Activated CD8-positive, alpha-beta memory T cell treated with anti-CD3 and anti-CD28 coated beads for 36 hours (primary cell): ENCODE measurements at places on chromosomes 7 and 10. TPM values are rescaled to one million over a fixed set of nuclear protein-coding genes. Genes with fewer than 3 reads are reported as not detected.

Gene AMPH
- not detected for total RNA-seq

Gene IFIT1B
- not detected for total RNA-seq

Gene ELOVL3
- total RNA-seq = not detected

Gene ANKRD30A
- total RNA-seq = not detected

Gene ADAM8
- total RNA-seq = 70.1 TPM

Gene SPAM1
- total RNA-seq = not detected

Gene GFRA1
- not detected for total RNA-seq

Gene HABP2
- not detected for total RNA-seq

Gene GIMAP1
- 3.6 TPM for total RNA-seq

Gene CYP26C1
- 0.04 TPM for total RNA-seq

Gene FAM237B
- not detected for total RNA-seq

Gene HOXA1
- total RNA-seq = not detected

Gene CYP2E1
- 0.44 TPM for total RNA-seq

Gene SERPINE1
- total RNA-seq = 0.19 TPM

Gene WNT16
- total RNA-seq = not detected

Gene SCIN
- total RNA-seq = 0.08 TPM

Gene NUPR2
- not detected for total RNA-seq

Gene ADIRF
- total RNA-seq = not detected

Gene FFAR4
- total RNA-seq = not detected

Gene MCM10
- 90.9 TPM for total RNA-seq

Gene SLC29A4
- total RNA-seq = 0.25 TPM
